ENCODE measurements at places on chromosomes 4 and X.

GRCh38 chr4:5998333-5998936 is 19.8 kb downstream of the C4orf50 start:
- peak; percentile 17 for DNase-seq

- no peak for DNase-seq
Measured at GRCh38 chrX:75786290-75786689, 1.2 kb upstream of the MAGEE2 start.

DNA sequence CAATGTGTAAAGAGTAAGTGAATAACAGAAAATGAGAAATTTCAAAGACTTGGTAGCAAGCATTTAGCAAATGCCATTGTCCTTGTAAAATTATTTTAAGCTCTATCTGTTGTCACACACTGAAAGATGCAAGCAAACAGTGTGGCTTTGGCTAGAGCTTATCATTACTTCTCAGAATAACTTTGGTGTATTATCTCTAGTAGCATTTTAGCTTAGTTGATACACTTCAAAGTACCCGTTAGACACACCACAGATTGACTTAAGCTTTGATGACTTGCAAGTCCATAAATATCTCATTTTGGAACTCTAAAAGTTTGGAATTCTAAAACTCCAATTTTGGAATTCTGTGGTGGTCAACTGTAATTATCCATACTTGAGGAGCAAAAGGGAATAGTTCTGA is 98.6 kb downstream of the PDLIM5 start:
- DNase-seq, result no peak

DNA sequence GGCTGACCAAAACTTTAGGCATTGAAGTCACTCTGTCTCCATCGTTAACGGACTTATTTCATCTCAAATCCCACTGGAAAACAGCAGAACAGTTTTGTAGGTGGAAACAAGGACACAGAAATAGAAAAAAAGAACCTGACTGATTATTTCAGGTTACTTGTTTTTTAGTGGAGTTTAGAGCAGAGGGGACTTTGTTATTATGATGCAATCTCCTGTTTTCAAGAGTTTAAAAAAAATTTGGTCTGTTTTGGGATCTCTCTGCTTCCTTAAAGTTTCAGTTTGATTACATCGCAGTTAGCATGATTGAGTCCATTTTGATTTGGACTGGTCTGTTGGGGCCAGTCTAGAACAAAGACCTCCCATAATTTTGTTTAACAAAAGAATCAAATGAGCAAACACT is 13.6 kb downstream of the PROM1 start:
- DNase-seq, result no peak

DNA sequence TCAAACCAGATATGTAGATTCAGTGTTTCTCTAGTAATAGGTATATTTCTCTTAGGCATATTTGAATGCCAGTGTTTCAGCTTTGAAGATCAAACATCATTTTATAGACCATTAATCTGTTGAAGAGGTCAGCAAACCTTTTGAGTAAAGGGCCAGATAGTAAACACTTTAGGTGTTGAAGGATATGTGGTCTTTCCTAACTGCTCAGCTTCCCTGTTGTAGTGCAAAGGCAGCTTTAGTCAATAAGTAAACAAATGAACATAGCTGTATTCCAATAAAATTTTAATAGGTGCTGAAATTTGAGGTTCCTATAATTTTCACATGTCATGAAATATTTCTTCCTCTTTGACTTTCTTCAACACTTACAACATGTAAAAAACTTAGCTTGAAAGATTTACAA is 201.6 kb downstream of the ADGRL3 start:
- no peak for DNase-seq

DNA sequence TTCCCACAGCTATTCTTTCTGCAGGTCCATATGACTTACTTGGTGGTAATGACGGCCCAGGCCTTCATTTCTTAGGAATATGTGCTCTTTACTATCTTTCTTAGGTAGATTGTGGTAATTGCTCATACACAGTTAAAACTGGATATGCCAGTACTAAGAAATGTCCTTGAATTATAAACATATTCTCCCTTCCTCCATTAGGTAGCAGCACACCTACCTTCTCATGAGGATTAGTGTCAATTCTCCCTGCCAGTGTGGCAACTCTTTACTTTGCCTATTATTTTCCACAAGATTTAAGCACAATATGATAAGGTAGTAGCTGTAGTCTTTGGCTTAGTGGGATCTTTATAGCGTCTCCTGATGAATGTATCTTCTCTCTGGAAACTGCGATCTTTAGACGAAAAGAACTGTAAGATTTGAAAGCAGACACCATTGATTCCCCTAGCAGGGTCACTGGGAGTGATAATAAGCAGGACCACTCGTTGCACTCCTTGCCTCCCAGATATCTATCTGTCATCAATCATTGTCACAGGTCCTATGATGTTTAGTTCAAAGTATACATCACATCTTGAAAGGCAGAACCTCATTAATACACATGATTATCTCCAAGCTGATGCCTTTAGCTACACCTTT is 1240.7 kb downstream of the C4orf33 start:
- no peak for DNase-seq

DNA sequence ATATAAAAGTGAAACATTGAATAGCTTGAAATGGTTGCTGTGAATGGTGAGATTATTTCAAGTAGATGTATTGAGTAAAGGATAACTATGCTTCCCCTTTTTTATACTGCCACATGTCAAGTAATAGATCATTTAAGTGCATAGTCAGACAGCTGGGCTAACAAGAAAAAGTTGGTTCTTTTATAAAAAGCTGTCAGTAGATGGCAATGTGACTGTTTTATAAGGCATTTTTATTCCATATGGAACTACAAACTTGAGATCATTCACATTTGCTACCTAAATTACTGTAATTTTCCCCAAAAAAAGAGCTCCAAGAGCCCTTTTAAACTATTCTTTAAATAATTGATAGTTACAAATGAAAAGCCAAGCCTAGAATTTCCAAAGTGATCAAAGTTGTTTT is 831.0 kb downstream of the C4orf33 start:
- no peak for DNase-seq

- no peak for DNase-seq
Measured at GRCh38 chrX:45751156-45751555, 550.5 kb upstream of the DIPK2B start.

DNA sequence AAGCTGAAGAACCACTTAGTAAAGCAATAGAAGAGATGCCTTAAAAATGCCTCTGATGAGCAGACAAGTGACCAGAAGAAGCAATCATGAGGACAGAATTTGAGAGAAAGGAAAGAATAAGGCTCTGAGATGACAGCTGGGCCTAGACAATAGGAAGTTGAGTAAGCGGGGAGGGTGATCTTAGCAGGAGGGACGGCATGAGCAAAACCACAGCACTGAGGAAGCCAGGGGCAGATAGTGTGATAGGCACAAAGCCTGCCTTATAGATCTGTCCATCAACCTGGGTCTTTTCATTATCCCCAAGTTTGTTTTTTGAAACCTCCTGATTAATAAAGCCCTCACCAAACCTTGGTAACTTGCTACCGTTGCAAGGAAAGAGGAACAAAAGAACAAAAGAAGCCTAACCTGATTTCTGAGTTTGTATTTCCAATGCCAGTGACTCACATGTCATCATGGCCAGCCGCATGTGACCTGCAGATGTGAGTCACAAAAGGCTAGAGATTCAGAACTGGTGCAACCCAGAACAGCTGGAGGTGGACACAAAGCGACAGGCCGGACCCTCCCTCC is 55.7 kb upstream of the PPARGC1A start:
- DNase-seq, result no peak

DNA sequence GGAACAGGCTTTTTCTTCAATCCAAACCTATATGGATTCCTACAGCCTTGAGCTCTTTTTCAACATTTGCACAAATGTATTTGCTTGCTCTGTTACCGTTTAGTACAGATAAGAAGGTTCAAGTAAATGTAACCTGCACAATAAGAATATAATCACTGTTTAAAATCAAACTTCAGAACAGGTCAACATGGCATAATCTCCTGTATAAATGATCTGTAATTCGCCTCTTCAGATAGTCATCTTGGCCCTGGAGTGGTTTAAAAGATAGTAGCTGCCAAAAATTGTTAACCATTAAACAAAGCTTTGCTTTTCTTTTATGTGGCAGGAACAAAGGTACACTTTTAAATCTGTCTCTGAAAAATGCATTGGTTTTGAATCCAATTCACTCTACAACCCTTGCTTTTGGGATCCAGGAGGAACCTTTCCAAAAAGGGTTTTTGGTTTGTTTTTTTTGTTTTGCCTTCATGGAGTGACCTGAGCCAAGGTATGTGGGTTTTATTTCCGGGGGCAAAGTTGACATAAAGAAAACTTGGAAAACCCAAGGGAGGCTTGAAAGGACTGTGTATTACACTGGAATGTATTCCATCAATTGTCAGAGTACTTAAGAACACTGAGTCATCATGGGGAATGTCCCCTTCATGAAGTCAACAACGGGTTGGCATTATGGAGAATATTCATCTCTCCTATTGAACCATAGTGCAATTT is 210.4 kb upstream of the HCCS start:
- DNase-seq, result no peak

DNA sequence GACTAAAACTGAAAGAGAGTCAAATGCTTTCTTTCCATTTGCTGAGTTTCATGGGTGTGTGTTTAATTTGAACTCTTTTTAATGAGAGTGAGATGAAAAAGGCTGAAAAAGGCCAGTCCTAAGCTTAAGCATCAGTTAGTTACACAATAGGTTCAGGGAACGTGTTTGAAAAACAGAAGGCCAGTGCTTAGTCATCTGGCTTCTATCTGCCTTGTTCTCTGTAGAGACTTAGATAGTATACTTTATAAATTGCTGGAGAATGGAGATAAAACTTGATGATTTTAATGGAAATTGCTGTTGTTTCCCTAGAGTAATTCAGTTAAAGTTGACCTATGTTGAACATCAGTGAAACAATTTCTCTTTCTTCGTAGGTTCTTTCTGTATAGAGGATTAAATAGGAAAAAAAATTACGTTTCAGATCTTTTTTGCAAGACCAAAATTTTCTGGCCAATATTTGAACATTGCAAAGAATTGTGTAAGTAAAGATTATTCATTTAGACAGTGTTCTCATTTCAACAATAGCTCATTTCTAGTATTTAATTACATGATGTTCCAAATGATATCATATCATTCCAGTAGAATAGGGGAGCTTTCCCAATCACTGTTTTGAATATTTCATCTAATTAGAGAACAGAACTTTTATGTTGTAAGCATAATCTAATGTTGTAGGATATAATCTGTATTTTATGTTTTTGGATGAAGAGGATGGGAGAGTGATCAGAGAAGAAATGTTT is 1088.8 kb downstream of the ADGRL3 start:
- no peak for DNase-seq

DNA sequence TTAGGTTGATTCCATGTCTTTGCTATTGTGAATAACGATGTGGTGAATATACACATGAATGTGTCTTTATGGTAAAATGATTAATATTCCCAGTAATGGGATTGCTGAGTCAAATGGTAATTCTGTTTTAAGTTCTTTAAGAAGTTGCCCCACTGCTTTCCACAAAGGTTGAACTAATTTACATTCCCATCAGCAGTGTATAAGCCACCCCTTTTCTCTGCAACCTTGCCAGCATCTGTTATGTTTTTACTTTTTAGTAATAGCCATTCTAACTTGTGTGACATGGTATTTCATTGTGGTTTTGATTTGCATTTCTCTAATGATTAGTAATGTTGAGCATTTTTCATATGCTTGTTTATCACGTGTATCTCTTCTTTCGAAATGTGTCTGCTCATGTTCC is 503.3 kb downstream of the PCDH18 start:
- no peak for DNase-seq

DNA sequence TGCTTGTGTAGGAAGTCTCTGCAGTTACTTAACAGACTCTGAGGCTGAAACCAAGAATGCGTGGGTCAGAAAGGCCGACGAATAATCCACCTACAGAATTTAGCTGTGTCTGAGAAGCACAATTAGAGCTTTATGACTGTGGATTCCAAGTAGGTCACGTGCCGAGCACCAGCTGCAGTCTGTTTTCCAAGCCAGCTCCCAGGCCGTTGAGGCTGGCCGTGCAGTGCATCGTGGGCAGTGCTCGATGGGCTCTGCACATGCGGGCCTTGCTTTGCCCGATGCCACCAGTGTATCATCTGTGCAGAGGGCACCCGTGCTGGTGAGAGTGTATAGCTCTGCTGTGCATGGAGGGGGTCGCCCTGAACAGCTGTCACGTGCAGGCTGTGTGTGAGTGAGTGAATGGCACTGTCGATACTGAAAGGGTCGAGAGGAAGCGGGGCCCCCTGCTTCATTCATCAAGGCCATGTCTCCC is 67.5 kb upstream of the CLDN34 start:
- DNase-seq, result no peak

- DNase-seq, result no peak
Measured at GRCh38 chrX:45138525-45138924, 62.2 kb downstream of the DIPK2B start.

- DNase-seq, result no peak
Measured at GRCh38 chrX:123859409-123859845, 426 bp upstream of the XIAP start.

DNA sequence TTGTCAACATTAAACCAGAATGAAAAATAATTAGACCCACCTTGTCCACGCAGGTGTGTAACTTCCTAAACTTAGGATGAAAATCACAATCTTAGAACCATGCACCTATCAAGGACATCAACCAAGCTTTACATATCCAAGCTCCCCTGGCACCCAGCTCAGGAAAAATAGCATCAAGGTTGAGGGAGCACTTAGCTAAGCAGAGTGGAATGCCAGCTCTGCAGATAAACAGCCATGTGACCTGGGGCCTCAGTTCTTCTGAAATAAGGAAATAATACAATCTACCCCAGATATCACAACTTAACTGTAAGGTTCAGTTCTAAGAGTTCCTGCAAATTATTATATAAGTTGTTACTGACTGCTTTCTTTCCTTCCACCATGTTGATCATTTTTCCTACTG is 64.7 kb downstream of the DHX15 start:
- no peak for DNase-seq

GRCh38 chr4:8664976-8665375 is 72.4 kb downstream of the CPZ start:
- no peak for DNase-seq

GRCh38 chrX:111470681-111471403 is 40.6 kb upstream of the SERTM2 start:
- DNase-seq, result no peak

DNA sequence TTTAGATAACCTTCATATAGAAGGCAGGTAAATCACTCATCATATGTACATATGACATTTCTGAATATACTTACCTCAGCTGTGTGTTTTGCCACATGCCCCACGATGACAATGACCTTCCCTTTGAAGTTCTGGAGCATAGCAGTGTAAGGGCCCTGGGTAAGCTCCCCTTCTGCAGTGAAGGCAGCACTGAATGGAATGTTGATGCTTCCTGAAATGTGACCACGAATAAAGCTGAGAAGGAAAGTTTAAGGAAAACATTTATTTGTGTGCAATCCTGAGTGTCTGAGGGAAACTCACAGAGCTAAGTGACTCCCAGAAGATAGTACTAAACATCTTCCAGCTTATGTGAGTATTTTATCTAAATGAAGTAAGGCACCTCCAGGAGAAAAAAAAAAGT is 200.1 kb downstream of the NPNT start:
- no peak for DNase-seq
